Stimulated activated CD8-positive, alpha-beta memory T cell treated with anti-CD3 and anti-CD28 coated beads, Interleukin-15, amount 100 ng/mL, for 4 hours (primary cell): ENCODE measurements at places on chromosomes 5 and 9.

DNA sequence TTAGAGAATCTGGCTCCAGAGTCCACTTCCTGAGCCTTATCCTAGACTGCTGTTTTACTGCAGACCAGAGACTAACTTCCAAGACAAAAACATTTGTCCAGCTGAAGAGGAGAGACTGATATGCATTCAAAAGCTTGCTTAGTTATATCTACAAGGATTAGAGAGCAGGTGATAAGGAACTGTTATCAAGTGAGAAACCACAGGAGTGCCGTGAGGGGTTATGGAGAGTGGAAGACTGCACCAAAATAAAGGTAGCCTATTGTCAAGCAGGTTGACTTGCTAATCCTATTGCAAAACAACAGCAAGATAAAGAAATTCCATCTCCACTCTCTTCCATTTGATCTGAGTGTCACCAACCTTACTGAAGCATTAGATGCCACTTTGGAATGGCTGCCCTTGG lies 139.1 kb downstream of the SCAMP1 start:
- DNase-seq: no peak

- no peak for DNase-seq
These were observed 165.5 kb upstream of the NFIL3 start for GRCh38 chr9:91589101-91589553.

DNA sequence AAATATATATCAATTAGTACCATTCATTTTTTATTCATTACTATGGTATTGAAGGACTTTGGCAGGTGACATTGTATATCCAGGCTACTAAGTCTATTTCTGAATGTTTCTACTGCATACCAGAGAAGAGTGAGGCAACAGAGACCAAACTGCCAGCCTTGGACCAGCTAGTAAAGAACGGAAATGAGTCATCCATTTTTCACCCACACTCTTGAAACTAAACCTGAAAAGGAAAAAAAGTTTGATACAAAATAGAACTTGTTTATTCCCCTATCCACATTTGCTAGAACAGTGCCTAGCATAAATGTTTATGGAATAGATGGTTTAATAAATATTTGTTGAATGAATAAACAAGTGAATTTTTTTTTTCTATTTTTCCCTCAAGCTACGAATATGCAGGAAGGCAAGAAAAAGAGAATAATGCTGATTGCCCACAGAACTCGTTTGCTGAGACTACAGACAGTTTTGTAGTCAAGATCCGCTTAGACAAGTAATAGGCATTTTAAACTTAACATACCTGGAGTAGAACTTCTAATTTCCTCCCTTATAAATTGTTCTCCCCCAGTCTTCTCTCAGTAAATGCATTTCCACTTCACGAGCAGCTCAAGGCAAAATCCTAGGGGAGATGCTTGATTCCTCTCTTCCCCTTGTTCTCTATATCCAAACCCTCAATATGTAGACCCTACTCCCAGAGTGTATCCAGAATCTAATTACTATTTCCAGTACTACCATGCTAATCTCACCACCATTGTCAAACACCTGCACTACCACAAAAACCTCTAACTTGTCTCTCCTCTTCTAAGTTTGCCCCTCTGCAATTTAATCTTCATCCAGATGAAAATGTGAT lies 146.2 kb upstream of the RASA1 start:
- no peak for DNase-seq

GRCh38 chr5:124453221-124454051 lies 293.0 kb downstream of the ZNF608 start:
- no peak for DNase-seq

GRCh38 chr9:68626526-68626925 lies 78.5 kb upstream of the PIP5K1B start:
- DNase-seq: no peak

- no peak for DNase-seq
These were observed 10.1 kb downstream of the LMX1B start for GRCh38 chr9:126623667-126624478.

DNA sequence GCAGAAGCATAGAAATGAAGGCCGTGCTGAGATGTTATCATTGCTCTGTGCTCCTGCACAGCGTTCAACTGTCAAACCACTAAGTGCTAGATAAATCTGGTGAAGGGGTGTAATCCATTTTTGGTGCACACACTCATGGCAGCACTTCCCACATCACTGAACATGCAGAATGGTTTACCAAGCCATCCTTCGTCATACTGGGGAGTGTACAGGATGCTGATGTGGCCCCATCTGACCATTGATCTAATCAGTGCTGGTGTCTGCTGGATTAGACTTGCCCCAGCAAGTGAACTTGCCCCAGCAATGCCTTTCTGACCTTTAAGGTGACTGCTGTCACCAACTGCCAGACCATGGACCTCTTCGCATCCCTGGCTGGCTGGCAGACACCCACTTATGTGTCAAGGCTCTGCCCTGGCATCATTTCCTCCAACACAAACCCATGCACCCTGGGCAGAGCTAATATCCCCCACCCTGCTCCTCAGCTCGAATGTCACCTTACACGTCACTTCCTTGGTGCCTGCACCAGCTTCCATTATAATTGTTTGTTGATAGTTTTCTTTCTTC lies 4.2 kb upstream of the SEMA4D start:
- no peak for DNase-seq

GRCh38 chr5:40078898-40079575 lies 600.7 kb upstream of the PTGER4 start:
- DNase-seq: no peak

DNA sequence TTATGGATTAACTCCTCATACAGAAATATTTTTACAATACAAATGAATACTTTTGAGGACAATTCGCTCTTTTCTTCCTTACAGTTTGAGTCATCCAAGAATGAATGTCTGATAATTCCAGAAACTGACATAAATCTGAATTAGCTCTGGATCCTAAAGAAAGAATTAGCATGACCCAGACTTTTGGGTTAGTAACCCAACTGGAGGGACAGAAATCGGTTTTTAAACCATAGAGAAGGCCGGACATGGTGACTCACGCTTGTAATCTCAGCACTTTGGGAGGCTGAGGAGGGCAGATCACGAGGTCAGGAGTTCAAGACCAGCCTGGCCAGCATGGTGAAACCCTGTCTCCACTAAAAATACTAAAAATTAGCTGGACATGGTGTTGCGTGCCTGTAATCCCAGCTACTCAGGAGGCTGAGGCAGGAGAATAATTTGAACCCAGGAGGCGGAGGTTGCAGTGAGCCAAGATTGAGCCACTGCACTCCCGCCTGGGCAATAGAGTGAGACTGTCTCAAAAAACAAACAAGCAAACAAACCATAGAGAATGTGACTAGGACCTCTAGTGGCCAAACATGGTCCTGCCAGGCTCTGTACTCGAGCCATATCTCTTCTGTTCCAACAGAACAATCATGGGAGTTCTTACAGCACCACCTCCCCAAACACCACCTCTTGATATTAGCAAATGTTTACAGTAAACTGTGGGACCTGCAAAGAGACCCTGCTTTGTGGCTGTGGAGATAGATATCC lies 44.8 kb downstream of the LURAP1L start:
- no peak for DNase-seq

DNA sequence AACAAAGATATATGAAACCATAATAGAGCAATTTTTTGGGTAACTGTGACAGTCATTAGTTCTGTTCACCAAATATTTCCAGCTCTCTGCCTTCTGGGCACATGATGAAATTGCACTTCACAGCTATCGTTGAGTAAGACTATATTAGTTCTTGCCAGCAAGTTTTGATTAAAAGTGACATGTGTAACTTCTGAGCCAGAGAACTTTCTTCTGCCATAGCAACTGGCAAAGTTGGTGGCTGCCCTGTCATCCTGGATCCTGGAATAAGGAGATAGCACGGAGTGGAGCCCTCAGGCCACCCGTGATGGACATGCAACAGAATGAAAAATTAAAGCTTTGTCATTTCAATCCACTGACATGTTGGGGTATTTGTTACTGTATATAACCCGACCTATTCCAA lies 194.4 kb upstream of the VCAN start:
- no peak for DNase-seq

- DNase-seq: no peak
These were observed 73.5 kb downstream of the IQGAP2 start for GRCh38 chr5:76476474-76477038.

- no peak for DNase-seq
These were observed 607.8 kb downstream of the BNC2 start for GRCh38 chr9:16262477-16263261.

DNA sequence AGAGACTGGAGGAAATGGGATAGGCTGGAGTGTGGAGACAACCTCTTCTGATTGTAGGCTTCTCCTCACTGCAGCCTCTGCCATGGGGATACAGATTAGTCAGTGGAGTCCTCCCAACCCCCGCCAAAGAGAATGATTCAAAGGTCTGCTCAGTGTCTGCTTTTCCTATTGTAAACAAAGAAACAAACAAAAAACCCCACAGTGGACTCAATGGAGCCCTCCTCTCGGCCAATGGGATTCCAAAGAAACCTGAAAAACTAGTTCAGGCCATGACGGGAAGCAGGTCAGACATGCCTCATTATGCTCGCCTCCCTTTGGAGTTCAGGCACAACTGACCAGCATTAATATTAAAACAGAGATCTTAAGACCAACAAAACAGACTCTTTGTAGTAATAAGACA lies 85.8 kb downstream of the SEC61B start:
- DNase-seq: no peak

GRCh38 chr5:178577376-178577839 lies 12.8 kb downstream of the COL23A1 start:
- DNase-seq: no peak

DNA sequence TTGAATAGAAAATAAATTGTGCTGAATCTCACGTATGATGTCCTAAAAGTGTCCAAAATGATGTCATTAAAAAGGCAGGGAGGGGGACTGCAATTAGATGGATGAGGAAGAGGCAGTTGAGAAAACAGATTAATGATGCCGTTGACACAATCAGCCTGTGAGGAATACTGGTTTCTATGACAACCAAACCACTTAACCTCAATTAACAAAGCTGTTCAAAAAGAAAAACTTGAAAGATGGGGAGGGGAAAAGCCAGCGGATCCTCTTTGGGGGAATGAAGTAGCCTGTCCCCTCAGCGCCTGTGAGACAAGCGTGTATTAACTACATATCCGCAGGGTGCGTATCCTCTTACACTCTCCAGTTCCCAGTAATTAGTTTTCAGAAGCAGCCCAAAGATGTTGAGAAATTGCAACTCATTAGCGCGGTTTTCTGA lies 160.7 kb downstream of the TTC39B start:
- DNase-seq: no peak

- no peak for DNase-seq
These were observed 9.2 kb upstream of the TERT start for GRCh38 chr5:1304033-1304432.

DNA sequence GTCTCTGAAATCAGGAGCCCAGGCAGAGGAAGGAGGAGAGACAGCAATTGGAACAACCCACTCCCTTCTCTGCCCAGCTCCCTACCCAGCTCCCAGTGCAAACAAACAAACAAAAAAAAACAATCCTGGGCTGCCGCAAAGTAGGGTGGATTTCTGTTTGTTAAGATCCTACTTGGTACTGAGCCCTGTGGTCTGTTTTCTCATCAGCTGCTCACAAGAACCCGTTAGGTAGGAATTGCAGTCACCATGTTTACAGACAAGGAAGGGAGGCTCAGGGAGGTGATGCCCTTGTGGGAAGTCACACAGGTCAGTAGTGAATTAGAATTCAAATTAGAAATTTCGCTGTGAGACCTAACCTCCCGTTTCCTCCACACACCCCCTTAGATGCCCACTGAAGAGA lies 128.8 kb upstream of the RAD23B start:
- DNase-seq: no peak

DNA sequence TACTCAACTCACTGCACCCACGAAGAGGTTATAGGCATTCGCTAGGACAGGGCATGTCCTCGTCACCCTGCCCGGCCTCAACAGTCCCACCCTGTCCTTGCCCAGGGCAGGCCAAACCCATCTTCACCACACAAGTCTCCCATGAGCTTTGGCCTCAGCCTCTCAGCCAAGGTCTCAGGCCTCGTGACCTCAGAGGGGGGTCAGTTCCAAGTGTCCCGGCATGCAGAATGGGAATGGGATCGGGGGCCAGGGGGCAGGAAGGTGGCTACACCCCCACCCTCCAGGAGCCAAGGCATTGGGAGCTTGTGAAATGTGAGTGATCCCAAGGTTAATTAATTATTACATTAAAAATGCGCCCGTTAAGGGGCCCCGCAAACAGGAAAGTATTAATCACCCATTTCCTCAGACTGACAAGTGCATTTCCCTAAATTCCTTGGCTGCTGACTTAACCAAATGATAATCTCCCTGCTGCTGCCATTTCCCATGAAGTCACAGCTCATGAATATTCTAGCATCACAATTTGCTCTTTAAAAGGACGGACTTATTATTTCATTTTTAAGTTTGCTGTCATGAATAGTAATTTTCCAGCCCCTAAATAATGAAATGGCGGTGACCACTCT lies 8.0 kb upstream of the UBAC1 start:
- DNase-seq: no peak

DNA sequence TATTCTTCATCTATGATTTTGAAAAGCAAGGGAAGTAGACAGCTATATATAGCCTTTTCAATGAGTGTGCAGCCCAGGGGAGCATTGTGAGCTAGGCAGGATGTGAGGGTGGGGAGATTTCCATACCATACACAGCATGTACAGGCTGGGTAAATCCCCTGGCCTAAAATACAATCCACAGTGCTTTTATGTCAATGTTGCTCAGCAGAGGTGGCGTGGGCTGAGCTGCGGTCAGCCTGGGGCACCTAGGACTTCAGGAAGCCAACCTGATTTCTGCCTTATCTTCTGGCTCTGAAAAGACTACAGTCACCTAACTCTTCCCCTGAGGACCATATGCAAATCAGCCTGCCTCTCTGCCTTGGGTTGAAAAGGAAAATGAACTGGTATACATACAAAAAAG lies 6.3 kb upstream of the GARIN3 start:
- peak; percentile 88 for DNase-seq

GRCh38 chr5:128537221-128537999 lies 635 bp downstream of the FBN2 start:
- DNase-seq: no peak
